ENCODE measurements at places on chromosomes 12 and 14.
A peak's percentile ranks its signal among the peaks of the same experiment; 100 is the strongest.

DNA sequence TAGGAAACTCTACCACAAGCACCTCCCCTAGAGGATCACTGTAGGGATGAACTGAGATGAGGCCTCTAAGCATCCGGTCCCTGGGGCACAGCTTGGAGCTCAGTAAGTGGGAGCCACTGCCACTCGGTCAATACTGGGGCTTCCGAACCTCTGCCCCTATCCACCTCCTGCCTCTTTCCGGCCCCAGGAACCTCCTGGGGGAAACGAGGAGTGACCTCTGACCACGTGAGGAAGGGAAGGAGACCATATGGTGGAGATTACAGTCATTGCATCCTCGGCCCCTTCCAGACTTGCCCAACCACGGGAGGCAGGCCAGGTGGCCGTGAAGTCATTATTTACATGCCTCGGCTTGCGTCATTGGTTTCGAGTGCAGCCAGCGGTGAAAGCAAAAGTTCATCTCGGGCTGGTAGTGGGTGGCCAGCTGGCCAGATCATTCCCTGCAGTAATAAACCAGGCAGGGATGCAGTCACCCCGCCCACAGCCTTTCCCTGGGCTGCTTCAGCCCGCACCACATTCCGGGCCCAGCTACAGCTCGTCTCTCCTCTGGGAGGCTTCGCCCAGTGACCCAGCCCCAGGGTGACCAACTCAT lies 65.4 kb downstream of the C14orf132 start:
- peak; percentile 40 for DNase-seq

DNA sequence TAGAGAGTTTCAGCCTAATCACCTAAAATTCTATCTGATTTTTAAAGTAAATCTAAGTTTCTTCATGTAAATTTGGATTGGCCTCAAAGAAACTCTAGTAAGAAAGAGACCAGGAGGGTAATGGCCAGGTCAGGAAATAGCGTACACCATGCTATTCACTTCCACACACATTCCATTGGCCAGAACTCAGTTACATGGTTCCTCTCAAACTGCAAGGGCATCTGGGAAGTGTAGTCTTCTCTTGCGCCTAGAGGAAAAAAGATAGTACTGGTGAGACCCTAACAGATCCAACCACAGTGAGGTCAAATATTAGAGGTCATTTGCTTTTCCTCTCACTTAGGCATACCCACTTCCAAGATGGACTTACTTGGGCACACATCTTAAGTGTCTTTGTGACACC lies 39.1 kb downstream of the MBIP start:
- DNase-seq, result no peak

DNA sequence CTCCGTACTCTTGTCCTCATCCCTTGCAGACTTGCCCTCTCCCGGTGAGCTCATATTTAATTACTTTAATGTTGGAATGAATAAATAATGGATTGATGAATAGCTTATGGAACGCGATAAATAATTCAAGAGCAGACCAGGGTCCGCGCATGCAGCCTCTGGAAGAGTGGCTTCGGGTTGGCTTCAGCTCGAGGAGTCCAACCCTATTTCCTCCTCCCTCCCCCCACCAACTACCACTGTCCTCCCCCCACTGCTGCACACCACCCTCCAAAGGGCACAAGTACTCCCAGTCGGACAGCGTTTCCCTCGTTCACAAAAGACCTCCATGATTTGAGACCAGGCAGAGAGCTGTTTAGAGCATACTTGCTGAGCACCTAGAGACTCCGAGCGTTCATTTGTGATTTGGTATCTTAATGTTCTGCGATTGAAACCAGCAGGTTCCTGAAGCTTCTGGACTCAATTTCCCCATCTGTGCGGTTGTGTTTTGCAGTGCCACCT lies 647 bp upstream of the SIX1 start:
- DNase-seq, result no peak

DNA sequence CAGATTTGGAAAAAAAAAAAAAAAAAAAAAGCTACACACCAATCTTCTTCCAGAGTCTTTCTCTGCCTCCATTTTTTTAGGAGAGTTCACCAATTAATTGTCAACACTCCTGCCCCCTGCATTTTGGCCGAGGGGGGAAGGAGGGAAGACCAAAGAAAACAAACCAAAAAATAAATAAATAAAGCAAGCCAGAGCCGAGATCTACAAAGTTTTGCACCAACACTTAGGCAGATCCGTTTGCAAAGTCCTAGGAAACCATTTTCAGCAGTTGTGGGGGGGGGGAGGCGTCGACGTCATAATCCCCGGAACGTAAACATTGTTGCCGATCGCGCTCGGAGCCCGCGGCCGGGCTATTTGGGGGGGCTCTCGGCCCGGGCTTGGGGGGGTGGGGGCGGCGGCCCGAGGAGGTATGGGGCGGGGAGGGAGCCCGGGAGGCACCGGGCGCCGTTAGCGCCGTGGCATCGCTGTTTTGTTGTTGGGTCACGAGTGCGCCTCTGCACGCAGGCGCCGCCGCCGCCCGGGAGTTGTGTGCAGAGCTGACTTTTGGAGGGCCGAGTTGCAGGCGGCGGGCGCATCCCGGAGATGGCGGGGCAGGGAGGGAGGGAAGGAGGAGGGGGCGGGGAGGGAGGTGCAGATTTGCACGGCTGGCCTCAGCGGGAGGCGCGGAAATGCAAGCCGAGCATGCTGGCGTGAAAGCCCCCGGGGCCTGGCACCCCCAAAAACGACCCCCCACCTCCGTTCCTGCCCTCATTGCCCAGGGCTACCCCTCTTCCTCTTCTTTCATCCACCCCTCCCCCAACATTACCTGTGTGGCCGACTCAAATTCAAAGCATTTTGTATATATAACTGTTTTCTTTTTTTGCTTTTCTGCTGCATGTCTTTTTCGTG lies 598 bp downstream of the KDM2B start:
- DNase-seq, result peak; percentile 56

GRCh38 chr12:38771871-38772270 lies 133.5 kb downstream of the CPNE8 start:
- peak; percentile 33 for DNase-seq

- DNase-seq, result no peak
Measured at GRCh38 chr12:6189028-6189427, 11.2 kb upstream of the CD9 start.

DNA sequence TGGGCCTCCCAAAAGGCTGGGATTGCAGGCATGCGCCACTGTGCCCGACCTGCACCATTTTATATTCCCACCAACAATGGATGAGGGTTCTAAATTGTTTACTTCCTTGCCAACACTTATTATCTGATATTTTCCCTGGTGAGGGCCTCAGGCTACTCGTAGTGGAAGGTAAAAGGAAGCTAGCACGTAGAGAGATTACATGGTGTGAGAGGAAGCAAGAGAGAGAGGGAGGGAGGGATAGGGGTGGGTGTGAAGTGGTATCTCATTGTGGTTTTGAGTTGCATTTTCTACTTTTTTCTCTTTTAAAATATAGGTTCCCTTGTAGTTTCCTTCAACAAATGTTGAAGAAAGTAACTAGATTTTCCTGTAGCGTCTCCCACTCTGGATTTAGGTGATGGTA lies 30.9 kb downstream of the MYO1H start:
- no peak for DNase-seq

DNA sequence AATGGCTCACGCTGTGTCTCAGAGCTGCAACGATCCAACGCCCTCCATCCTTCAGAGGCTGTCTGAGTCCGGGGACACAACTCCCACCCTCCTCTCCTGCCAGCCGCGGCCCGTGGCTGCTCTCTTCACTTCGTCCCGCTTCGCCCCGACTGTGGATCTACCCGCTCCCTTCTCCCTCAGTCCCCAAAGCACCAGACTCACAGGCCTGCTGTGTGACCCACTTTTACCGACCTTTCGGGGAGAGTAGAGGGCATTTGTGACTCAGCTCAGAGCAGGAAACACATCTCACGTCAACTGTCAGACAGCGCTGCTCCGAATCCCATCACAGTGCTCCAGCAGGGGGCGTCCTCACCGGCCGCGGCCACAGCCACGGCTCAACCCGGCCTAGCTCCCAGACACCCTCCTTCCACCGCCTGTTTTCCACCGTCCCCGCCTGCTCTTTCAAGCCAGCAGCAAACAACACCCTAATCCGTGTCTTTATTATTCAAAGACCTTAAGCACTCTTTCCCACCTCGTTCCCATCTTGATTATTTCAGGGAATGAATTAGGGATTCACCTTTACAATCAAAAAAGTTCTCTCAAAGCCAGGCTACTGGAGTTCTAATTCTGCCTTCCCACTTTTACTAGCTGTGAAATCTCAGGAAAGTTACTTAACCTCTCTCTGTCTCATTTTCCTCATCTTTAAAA lies 5.0 kb upstream of the AQP2 start:
- DNase-seq, result peak; percentile 79

- no peak for DNase-seq
Measured at GRCh38 chr12:25929142-25929541, 29.3 kb upstream of the RASSF8 start.

DNA sequence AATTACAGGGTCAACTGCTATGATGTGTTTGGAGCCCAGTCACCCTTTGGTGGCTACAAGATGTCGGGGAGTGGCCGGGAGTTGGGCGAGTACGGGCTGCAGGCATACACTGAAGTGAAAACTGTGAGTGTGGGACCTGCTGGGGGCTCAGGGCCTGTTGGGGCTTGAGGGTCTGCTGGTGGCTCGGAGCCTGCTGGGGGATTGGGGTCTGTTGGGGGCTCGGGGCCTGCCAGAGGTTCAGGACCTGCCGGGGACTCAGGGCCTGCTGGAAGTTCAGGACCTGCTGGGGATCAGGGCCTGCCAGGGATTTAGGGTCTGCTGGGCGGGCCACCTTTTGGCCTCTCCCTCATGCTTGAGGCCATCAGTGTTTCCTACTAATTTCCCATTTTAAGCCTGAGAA lies 37.1 kb downstream of the ALDH2 start:
- no peak for DNase-seq

DNA sequence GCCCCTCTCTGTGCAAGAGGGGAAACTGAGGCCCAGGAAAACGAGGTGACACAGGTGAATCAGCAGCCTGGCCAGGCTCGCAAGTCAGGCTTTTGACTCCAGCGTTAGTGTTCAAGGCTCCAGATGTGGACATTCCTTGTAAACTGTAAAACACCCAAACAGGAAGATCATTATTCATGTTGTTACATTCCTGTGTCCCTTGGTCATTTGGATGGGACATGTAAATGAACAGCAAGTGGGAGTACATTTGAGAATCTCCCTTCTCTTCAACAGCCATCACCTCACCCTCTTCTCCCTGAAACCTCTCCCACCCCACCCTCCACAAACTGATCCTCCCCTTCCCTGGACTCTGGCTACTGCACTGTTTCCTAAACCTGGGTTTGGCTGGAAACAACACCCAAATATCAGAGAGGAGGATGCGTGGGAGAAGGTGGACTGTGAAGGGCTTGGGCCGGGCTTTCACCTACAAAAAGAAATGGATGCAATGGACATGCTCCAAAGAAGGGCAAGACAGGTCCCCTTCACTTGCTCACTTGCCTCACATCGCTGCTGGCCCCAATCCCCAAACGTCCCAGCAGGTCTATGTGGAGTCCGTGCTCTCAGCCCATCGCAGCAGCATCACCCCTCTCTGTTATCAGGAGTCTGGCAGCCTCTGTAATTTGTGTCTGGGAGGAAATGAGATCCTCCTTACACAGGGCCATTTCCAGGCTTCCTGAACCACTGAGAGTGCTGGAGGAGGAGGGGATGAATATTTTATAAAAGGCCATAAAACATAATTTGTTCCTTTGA lies 76.7 kb downstream of the GALNT8 start:
- no peak for DNase-seq

GRCh38 chr12:116392061-116392460 lies 114.6 kb upstream of the MED13L start:
- DNase-seq, result no peak

DNA sequence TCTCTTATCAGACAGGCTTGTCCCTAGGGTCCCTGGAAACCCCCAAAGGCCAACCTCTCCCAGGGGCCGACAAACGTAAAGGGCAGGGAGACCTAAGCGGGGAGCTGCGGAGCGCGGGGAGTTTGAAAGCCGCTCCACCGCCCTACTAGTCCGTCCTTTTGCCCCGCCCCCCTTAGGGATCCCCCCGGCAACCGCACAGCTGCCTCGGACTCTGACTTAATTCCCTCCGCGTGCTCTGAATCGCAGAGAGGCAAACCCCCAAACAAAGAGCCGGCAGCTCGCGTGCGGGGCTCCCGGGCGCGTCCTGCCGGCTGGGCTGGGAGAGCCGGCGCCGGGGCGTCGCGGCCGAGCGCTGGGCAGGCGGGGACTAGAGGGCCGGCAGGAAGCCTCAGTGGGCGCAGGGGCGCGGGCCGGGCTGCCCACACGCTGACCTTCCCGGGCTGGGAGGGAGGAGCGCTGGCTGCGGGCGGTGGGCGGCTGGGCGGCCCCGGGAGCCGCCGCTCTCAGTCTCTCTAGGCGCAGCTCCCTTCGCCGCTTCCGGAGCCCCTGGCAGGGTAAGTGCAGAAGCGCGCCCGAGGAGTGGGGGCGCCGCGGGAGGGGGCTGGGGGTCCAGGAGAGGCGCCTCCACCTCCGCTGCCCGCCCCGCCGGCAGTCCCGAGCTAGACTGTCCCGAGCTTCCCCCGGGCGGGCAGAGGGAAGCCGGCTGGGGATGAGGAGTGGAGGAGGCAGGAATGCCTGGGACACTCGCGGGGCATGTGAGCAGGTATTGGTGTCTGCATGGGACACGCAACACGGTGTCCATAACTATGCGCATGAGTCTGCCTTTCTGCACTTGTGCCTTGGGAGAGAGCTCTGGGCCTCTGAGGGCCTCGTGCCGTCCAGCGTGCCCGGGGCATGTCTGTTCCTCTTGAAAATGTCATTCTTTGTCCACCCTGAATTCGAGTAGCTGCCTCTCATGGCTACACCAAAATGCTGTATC lies at the start of gene TSPAN11:
Gene TSPAN11 (plus strand): TSS at position 506 of the 979 bp plus-strand sequence. CDS start 27,244 bp downstream, outside the sequence.
- DNase-seq, result peak; percentile 14

DNA sequence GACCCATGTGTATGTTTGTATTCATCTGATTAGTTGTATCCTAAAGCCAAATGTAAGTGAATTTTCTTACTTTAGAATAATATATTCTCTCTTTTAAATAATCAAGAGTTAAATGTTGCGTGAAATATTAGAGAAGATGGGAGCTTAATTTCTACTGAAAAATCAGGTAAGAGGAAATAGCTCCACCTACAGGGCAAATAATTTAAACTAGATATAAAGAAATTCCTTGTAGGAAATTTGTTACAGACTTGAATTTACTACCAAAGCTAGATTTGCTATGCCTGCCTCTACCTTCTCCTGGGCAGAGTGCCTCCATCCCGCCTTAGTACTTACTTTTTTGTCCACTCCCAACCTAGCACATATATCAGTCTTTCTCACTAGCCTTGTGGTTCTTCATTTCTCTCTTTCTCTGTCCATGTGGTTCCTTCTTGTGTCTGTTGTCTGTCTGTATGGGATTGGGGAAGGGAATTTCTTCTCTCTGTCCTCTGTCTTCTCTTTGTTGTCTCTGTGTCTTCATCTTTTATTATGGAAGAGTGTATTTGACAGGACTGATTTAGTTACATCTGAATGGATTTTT lies 44.7 kb downstream of the PALS1 start:
- no peak for DNase-seq

DNA sequence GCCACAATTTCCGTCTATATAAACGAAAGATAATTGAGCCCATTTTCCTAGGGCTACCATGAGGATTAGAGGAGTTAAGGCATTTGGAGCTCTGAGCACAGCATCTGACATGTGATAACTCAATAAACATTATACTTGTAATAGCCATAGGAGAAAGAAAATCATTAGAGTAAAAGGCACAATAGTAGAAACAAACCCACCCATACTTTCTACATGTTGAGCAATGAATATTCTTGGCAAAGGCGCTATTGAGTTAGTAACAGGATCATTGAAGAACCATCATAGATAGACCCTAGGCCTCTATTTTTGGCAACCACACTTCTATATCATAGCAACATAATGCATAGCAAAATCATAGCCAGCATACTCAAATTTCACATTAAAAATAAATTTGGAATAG lies 664.1 kb downstream of the NOVA1 start:
- no peak for DNase-seq

All from GM06990 (cell line).